D341Med (cell line): ENCODE measurements at places on chromosomes 6 and 20.

- DNase-seq: peak; percentile 33
These were observed 4.2 kb upstream of the EPHA7 start for GRCh38 chr6:93423542-93423941.

GRCh38 chr6:102619585-102619984, 1226.1 kb downstream of the GRIK2 start:
- peak; percentile 36 for DNase-seq

DNA sequence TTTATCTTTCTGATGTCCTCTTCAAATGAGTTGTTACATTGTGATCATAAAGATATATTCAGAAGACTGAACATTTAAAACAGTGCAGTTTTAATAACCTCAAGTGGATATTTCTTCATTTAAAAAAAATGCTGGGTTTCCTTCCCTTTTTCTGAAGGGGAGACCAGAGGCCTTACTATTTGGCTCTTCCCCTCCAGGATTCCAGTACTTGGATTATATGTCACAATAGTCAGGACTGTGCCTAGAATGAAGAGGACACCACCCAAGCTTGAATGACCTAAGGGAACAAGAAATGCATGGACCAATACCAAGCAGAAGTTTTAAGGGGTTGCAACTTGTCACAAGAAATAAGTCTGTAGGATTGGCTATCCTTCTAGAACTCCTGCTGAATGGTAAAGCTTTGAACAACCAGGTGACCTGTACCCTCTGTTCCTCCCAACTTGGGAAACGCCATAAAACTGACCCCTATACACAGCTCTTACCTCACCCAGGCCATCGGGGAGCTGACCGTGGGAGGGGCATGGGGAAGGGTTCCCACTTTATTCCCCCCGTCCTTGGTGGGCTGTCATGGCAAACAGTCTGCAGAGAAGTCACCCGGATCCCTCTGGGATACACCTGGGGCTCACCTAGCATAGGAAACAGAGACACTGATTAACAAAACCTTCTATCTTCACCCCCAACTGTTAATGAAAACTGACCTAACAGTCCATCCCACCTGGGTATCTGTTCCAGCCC, 2.0 kb downstream of the FRS3 start:
- no peak for DNase-seq

GRCh38 chr20:33069673-33070072, 9.8 kb upstream of the BPIFB4 start:
- no peak for DNase-seq

- no peak for DNase-seq
These were observed 1027.6 kb downstream of the EYS start for GRCh38 chr6:64679416-64679815.

DNA sequence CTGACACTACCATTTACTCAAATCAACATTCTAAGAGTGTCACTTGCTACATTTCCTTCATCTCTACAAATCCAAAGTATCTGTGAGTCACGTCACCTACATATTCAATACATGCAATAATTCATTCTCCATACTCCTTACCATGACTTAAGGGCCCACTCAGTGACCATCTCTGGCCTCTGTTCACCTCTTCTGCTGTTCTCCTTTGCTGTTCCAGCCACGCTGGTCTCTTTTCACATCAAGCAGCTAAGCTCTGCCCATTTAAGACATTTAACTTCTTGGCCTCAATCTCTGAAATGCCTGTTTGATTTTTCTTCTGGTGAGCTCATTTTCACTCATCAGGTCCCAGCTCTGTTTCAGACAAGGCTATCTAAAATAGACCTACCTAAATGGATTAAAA, 46.5 kb downstream of the HFE start:
- DNase-seq: no peak

DNA sequence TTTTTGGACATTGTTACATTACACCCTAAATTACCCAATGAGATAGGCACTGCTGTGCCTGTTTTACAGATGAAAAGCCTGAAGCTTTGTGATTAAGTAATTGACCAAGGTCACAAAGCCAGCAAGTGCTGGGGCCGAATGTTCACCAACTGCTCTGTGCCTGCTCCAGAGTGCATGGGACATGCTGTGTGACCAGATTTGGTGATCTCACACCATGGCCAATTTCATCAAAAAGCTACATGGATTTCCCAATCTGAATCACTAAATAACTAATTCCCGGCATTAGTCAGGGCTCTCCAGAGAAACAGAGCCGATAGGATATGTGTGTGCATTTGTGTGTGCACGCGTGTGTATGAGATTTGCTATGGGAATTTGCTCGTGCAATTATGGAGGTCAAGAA, 228.3 kb upstream of the ECI2 start:
- DNase-seq: no peak

GRCh38 chr6:56814802-56815201, 140.1 kb upstream of the BEND6 start:
- no peak for DNase-seq

DNA sequence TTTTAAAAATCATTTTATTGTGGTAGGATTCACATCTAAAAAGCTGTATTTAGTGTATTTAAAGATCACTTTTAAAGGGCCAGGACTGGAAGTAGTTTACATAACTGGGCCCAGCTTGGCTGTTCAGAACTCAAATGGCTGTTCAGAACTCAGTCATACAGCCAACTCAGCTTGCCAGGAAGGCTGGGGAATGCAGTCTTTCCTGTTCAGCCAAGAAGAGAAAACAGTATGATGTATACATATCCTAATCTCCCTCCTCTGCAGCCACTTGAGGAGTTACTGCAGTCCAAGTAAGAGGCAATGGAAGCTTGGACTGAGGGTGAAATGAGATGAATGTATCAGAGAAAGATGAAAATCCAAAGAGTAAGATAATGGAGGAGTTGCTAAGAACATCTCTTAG, 24.6 kb downstream of the DSTN start:
- no peak for DNase-seq

GRCh38 chr6:125480571-125480970, 178.8 kb upstream of the HDDC2 start:
- no peak for DNase-seq

DNA sequence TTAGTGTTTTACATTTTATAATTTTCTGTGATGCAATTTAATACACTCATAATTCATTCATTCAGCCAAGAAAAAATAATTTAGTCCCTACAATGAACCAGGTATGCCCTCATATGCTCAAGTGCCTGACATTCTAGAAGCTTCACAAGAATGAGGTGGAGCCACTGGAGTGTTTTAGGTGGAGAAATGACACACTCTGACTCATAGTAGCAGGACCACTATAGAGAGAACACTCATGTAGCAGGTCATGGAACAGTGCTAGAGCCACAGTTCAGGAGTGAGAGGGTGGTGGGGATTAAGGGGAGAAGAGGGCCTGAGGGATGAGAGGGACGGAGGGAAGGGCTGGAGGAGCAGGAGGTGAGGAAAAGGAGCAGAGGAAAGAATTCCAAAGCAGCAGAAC, 1.4 kb upstream of the HLA-G start:
- no peak for DNase-seq

DNA sequence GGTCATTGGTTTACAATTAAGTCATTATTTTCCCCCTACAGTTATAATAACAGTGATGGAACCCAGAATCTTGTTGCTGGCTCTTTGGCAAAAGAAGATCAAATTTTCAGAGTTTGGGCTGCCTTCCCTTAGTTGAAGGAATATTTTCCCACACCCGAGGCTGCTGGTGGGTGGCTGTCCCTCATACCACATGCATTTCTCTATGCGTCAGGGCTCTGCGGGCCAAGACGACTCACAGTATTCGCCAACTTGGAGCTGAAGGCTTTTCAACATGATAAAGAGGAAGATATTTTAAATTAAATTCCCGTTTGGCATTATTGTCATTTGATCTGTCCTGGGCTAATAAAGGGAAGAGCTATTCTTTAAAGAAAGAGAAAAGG, 102.2 kb upstream of the SASH1 start:
- no peak for DNase-seq

DNA sequence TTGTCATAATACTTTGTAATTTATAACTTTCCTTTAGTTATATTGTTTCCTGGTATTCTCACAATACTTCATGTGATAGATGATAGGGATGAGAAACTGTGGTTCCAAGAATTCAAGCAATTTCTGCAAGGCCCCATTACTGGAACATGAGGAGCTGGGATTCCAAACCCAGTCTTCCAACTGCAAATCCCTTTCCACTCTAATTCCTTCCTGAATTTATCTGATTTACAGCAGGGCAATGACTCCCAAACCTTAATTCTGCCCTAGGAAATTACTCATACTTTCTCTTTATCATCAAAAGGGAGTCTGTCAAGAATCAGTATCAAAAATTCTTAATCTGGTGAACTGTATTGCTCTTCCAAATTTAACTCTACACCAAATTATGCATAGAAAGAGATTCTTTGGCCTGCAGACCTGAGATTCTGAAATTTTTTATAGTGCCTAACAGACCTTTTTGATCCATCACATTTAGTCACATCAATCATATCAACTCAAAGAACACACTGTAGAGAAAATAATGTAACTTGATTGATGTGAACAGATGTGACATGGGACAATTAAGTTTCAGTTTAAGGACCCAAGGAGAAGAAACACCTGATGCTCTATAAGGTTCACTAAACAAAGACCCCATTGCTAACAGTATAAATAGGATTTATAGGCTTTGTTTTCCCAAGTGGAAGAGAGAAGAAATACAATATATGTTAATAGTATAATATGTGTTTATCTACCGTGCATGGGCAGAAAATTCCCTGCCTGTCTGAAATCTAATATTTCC, 41.5 kb upstream of the GJA1 start:
- no peak for DNase-seq

- DNase-seq: peak; percentile 93
These were observed 101.5 kb downstream of the NOL4L start for GRCh38 chr20:32483351-32484224.

GRCh38 chr6:6686748-6687601, 98.5 kb downstream of the LY86 start:
- peak; percentile 93 for DNase-seq

GRCh38 chr20:39717936-39718335, 755.8 kb downstream of the DHX35 start:
- no peak for DNase-seq

DNA sequence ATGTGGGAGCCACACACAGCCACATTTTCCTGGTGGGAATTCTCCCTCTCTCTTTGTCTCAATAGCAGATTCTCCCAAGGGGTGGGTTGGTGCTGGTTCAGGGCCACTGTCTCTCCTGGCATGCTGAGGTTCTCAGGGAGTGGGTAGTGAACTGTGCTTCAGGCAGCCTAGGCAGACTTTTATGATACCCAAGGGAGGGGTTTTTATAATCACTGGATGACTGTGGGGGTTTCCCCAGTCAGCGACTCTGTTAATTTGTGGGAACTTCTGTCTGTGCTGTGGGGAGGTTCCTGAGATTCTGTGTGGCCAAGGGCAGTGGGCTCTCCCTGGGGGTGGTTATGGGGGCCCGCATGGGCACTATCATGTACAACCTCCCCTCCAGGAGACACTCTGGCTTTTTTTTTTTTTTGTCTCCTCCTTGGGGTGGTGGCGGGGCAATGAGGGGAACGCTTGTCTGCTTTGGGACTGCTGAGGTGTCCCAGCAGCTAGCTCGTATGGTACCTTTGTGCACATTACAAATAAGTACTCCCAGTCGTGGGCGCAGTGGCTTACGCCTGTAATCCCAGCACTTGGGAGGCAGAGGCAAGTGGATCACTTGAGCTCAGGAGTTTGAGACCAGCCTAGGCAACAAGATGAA, 10.0 kb downstream of the PTK7 start:
- DNase-seq: no peak

DNA sequence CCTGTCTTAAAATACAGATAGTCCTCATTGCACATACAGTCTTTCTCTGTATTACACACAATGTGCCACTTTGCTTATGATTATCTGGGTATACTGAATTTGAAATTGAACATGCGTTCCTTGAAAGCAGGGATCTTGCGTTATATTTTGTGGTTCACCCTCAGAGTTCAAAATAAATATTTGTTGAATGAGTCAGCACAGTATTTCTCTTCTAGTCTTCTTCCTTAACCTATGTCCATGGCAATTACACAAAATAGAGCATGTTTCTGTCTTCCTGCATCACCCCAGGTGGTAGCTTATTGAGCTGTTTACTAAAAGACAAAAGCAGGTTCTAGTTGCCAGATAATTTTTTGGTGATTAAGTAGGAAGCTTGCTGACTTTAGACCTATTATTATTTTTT, 272.9 kb upstream of the FERMT1 start:
- DNase-seq: no peak

- no peak for DNase-seq
These were observed 92.8 kb downstream of the PRDM1 start for GRCh38 chr6:106178900-106179299.

- no peak for DNase-seq
These were observed 563.5 kb upstream of the NRSN1 start for GRCh38 chr6:23562554-23562953.

DNA sequence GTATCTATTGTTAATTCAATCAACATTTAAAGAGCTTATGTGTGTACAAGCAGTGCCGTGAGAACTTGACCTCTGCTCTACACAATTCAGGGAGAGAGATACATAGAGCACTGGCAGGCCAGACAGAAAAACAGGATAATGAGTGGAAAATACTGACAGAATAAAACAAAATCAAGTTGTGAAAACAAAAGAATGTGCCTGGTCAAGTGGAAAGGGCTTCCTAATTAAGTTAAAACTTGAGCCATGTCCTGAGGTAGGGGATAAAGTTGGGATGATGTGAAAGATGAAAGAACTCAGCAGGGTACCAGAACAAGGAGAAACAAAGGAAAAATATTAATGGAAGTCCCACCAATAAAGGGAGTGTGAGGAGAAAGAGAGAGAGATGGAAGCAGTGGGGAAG, 672.8 kb downstream of the GRIK2 start:
- no peak for DNase-seq

DNA sequence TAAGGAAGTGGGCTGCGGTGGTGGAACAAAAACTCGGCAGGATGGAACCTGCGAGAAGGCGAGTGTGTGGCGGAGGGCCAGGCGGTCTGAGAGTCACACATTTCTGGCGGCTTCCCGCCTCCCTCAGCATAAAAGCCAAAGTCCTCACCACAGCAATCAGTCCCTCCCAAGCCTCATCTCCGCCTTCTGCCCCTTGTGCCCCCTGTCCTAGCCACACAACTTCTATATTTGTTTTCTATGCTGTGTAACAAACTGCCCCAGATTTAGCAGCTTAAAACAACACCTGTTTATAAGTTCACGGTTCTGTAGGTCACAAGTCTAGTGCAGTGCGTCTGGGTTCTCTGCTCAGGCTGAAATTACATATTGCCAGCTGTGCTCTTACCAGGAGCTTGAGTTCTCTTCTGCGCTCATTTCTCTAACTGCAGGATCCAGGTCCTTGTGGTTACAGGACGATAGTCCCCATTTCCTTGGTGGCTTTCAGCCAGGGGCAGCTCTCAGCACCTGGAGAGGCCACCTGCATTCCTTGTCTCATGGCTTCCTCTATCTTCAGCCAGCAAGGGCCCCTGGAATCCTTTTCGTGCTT, 11.7 kb upstream of the SPO11 start:
- DNase-seq: no peak

DNA sequence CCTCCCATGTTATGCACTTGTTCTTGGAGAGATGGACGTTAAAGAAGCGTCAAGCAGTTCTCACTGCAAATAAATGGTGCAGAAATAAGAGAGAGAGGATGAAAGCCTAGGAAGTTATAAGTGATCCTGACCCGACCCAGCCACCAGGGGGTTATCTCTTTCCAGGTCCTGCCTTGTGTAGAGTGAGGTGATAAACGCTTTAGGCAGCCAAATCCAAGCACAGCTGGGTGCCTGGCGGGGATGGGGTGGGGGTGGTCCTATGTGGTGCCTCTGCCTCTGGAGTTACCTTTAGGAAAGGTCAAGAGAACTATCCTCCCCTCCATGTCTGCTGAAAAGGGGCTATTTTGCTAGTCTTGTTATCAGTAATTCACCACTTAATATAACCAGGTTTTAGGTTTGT, 9.2 kb upstream of the TFAP2A start:
- DNase-seq: peak; percentile 45
